Stomach (tissue), 19 donors: ENCODE measurements at places on chromosomes 2 and 18.

DNA sequence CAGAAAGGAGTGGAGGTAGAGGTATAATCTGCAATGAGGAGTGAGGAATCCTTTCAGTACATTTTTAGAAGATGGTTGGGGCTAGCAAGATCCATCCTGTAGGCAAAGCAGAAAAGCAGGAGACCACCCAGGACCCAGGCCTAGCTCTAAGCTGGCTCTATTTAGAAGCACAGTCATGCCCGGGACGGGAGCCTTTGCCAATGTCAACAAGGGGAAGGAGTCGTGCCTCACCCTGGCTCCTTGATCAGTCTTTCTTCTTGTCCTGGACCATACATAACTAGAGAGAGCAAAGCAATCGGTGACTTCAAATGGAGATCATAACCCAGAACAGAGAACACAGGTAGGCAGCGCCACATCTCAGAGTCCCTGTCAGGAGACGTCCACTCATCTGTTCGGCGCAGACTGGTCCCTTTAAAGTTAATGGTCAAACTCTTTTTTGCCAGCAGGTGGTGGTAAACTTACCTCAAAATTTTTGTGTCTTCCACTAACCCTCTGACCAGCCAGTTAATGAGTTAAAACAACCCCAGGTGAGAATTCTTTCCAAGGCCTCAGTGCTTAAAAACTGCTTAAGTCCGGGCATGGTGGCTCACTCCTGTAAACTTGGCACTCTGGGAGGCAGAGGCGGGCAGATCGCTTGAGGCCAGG lies 8.0 kb downstream of the MC5R start:
- peak; percentile 29 for DNase-seq

DNA sequence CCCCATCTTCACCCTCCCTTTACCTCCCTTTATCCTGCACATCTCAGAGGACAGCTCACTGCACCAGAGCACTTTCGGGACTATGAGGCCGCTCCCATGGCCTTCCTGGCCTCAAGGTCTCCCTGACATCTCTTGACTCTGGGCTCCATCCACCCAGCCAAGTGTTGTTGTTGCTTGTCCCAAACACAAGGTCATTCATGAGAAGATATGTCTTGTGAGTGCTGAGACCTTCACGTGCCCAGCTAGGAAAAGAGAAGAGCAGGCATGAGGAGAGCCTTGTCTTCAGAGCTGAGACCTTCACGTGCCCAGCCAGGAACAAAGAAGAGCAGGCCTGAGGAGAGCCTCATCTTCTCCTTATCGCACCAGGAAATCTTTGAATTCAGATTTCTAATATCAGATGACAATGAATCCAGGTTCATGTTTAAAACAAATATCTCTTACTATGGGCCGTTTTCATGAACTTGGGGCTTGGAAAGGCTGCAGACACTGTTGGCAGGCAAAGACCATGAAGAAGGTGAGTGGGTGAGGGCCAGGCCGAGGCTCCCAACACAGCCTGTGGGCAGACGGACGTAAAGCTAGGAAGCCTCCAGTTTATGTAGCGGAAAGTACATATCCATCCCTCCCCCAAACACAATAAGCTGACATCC lies 256.1 kb downstream of the NDUFA10 start:
- no peak for DNase-seq

- no peak for DNase-seq
Observed at GRCh38 chr2:188751816-188752215, 222.4 kb upstream of the COL3A1 start.

DNA sequence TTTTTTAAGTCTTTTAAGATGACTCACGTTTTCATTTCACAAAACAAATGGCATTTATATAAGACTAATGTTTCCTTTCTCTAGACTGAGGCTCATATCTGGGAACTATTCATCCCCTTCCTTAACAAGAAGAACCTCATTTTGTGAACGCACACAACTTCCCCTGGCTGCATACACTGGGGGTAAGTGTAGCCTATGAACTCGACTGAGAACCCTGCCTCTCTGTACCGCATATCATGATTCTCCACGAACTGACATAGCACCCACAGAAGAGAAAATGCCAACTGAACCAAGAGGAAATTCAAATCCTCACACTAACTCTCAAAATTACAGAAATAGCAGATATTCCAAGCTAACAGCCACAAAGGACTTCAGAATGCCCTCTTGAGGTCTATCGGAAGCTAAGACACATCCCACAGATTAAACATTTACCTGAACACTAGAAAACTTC lies 236.7 kb downstream of the TCF4 start:
- no peak for DNase-seq

DNA sequence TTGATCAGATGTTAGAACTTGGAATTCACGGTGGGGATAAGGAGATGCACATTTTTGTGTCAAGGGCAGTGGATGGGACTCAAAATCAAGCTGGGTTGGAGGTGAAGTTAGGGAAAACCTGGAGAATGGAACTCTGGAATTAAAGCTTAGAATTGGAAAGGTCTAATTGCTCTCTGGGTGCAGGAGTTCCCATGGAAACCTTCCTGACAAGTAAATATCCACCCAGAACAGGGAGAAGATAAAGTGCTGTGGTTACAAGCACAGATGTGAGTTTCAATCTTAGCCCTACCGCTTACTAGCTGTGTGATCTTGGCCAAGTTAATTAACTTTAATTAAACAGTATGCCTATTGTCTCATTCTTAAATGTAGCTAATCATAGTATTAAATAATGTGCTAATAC lies 71.3 kb upstream of the TCF7L1 start:
- DNase-seq = no peak

GRCh38 chr2:239150125-239151011 lies 250.5 kb downstream of the HDAC4 start:
- DNase-seq = peak; percentile 43

DNA sequence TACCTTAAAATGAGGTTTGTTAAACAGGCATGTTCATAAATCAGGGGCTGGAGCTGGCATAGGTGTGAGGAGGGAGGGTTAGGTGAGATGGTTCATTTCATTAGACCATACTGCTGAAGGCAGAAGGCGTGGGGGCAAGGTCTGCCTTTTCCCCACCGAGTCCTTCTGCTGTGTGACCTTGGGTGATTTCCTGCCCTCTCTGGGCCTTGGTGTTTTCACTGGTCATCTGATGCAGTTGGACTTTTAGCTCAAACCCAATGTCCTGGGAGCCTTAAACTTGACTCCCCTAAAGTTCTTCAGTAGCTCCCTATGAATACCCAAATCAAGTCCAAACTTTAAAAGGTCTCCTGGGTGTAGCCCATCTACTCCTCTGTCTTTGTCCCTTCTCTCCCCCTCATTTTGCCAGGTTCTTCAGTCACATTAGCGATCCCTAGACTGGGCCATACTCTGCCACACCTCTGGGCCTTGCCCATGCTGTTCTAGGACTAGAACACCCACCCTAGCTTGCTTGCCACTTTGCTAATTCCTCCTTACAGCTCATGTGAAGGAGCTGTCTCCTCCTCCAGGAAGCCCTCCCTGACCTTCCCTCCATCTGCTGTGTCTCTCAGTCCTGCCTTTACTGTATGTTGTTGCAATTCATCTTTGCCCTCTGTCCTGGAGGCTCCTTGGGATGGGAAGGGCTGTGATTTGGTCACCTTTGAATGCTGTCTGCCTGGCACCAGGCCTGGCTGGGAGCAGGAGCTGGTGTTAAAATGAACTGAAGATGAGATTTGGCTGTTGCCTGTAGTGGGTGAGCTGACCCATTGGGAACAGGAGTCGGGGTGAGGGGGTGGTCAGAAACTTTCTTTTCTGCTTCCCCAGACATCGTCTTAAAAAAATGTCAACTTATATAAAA lies 85.4 kb upstream of the HS6ST1 start:
- no peak for DNase-seq

DNA sequence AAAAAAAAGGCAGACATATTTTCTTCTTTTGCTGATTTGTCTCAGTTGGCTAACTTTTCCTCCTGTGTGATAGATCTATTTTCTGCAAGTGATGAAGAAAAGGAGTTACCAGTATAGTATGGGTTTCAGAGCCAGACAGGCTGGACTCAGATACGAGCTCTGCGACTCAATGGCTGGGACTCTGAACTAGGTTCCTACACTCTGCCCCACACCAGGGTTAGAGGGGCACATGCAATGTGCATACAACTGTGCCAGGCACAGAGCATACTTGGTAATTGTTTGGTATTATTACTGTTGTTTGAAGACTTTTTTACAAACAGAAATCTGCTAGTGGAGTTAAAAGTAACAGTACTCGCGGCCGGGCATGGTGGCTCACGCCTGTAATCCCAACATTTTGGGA lies 21.8 kb downstream of the RNF149 start:
- no peak for DNase-seq

GRCh38 chr2:104563398-104563996 lies 290.4 kb upstream of the POU3F3 start:
- no peak for DNase-seq

DNA sequence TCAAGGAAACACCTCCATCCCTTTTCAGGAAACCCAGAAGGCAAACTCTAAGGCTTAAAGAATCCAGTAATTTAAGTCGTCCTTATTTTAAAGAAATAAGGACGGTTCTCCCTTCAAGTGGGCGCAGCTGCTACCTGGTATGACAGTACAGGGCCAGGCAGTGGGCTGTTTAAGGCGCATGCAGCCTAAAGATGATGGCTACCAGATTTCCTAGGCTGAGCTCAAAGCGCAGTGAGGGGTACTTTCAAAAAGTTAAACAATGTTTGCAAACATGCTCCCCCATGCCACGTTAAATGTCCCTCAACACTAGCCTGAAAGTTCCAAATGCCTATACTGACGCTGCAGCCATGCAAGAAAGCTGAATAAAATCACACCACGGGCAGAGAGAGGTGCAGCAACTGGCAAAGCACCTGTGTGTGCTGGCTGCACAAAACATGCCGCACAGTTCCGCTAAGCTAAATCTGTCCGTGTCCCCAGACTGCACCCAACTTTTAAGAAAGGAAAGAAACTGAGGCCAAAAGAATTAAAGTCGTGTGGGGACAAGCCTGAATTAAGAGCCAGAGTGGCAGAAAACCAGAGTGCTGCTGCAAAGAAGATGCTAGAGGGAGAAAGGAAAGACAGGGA lies 583 bp downstream of the HIBCH start:
- no peak for DNase-seq

GRCh38 chr2:59540864-59541263 lies 1012.6 kb downstream of the BCL11A start:
- DNase-seq = no peak

DNA sequence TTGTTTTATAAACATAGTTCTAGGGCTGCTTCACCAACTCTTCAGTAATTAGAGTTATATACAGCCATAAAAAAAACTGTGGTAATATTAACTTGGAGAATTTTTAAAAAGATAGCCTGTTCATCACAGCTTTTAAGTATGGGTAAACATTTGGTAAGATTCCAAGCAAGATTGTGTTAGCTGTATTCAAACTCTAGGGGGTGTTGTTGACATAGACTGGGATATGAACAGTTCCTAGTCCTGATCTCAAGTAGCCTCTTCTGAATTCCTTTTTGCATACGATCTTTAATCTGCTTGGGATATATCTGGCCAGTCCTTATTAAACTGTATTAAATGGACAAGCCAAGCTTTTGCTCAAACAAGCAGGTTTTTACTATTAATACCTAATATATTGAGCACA lies 13.4 kb downstream of the NOP58 start:
- DNase-seq = no peak

GRCh38 chr2:38856165-38856564 lies 19.6 kb downstream of the DHX57 start:
- DNase-seq = peak; percentile 8

DNA sequence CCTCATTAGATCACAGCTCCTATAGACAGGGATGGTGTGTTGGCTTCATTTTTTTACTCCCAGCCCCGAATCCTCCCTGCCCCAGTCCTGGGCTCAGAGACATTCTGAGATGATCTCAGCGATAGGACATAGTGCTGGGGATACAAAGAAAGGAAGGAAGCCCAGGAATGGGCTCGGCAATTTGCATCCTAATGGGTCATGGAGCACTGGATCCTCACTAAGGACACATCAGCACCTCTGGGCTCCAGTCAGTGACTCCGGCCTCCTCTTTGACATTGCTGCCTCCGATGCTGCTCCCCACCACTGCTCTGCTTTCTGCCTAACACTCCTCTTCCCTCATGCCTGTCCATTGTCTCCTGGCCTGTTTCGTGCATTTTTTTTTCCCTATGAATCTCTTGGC lies 489.1 kb downstream of the STK39 start:
- no peak for DNase-seq

DNA sequence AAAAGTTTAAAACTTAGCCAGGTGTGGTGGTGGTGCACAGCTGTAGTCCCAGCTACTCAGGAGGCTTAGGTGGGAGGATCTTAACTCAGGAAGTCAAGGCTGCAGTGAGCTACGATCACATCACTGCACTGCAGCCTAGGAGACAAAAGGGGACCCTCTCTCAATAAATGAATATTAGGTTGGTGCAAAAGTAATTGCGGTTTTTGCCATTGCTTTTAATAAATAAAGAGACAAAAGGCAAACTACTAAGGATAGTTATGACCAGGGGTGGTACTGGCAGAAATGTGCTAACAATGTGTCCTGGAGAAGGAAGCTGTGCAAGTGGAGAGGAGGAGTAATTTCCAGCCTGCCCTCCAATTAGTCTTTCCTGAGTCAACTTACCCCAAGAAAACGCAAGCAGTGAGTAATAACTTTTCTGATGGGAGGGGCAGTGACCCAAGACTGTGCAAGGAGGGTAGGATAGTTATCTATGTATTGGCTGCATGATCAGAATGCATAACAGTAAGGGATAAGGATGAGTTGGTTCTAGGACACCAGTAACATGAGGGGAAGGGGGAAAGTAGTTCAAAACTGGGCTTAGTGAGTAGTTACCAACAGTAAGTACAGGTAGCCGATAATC lies 1.5 kb downstream of the EXOC6B start:
- no peak for DNase-seq
